Pulmonary artery endothelial cell (primary cell): ENCODE measurements at places on chromosomes 7 and 10.

DNA sequence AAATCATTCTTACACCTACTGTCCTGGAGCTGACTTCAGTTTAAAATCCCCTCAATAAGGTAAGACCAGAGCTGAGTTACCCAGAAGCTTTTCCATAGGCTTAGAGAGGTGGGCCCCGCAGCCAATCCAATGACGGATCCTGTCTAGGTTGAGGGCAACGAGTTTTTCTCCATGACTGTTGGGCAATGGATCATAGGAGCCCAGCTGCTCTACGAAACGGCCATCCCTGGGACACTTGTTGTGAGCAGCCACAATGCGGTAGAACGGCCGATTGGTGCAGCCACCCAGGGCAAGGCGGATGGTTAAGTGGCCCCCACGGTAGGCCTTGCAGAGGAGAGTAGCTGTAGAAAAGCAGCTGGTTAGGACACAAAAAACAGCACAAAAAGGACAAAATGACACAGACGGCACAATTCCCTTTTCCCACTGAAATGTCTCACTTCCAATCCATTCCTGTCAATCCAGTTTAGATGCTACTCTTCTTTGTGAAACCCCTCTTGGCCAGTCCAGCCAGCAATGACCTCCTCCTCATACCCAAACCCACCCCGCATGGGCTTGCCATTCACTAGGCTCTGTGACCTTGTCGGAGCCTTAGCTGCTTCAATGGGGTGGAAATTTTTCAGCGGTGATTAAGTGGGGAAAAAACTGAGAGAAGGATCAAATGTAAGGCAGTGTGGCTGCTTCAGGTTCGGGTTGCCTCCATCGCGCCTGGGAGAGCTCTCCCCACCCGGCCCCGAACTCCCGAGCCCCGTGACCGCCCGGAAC, 580 bp downstream of the MRPS16 start:
- DNase-seq, result no peak

DNA sequence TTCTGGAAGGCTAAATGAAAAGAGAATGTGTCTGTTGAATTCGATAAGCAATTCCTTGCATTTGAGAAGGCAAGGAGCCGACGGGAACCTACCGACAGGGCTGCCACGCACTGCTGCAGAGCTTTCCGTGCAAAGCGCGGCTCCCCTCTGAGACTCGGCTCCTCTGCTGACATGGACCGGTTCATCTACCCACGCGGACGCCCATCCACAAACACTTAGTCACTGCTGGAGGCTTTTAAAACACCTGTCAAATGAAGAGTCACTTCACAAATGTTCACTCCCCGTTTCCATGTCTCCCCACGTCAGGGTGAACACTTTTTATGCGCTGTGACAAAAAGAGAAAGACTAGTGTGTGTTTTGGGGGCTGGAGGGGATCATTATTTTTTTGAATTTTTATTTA, 32.0 kb downstream of the AMZ1 start:
- no peak for DNase-seq

GRCh38 chr7:90828601-90829000, 232.5 kb downstream of the CDK14 start:
- DNase-seq, result no peak

DNA sequence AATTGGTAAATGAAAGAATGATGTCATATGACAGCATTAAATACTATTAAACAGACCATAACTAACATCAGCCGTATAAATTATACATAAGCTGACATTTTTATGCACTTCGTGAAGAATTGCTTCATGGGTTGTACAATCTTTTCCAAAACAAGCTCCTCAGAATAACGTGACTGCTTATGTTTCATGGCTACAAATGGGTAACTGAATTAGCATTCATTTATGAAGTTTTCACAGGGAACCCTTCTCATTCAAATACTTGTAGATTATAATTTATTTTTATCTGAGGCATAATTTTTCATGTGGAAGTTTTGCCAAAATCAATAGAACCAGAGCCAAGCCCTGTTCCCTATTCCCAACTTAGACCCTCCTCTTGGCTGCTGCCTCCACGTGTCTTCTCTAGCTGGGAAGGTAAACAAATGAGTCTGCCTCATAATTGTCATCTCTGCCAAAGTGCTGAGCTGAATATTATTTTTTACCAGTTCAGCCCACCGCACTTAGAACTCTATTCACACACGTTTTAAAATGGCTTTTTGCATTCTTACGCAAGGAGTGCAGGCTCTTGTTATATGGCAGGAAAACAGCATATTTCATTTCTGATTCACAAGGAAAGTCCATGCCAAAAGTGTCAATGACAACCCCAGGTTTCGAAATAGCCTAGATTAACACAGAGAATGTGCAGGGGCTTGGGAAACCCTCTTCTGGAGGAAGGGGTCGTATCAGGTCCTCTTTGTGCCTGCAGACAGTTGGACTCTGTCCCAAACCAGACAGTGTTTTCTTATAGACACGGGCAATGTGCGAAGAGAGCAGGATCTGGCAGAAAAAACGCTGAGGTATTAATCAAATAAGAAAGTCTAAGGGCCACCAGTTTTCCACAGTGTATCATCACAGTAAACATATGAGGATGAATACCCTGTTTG, 370.7 kb upstream of the MGMT start:
- no peak for DNase-seq

GRCh38 chr7:41012041-41012440, 690.8 kb downstream of the INHBA start:
- no peak for DNase-seq

DNA sequence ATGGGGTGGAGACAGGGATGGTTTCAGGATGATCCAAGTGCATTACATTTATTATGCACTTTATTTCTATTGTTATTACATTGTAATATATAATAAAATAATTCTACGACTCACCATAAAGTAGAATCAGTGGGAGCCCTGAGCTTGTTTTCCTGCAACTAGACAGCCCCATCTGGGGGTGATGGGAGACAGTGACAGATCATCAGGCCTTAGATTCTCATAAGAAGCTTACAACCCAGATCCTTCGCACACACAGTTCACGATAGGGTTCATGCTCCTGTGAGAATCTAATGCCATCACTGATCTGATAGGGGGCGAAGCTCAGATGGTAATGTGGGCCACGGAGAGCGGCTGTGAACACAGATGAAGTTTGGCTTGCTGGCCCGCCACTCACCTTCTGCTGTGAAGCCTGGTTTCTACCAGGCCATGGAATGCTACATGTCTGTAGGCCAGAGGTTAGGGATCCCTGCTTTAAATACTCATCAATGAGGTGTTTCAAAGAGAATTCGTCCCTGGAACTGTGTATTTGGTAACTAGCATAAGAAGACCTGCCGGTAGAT, 21.2 kb upstream of the PRKCQ start:
- DNase-seq, result no peak

- no peak for DNase-seq
Measured at GRCh38 chr10:5817322-5818047, 4.3 kb upstream of the GDI2 start.

GRCh38 chr10:124354411-124355382, 64.0 kb downstream of the OAT start:
- no peak for DNase-seq

DNA sequence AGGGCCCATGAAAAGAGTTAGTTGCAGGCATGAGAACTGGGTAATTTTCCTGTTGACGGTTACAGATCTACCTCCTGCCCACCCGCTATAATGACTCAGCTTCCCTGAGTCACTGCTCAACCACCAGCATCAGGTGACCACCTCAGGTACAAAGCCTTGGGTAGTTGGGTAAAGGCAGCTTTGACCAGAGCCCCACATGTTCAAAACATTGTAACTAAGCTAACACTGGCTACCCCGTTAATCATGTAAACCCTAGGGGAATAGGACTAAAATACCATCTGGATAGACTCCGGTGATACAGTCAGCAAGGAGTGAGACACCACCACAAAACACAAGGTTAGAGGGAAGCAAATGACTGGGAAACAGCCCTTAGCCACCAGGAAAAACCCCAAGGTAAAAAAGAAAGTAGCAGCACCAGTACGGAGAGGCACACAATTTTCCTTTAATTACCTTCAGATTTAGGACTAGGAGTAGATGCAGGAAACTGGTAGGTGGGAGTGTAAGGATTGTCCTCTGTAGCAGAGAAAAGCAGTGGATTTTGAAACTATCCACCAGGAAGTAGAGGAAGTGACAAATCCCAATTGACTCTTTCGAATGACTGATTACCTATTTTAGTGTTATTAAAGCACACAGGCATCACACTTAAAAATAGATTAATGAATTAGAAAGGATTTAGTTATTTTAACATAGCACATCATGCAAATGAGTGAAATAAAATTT, 103.5 kb upstream of the PDLIM1 start:
- DNase-seq, result no peak

GRCh38 chr10:77226853-77227565, 410.6 kb downstream of the KCNMA1 start:
- DNase-seq, result no peak

GRCh38 chr10:93656155-93656554, 43.8 kb downstream of the PDE6C start:
- DNase-seq, result no peak

DNA sequence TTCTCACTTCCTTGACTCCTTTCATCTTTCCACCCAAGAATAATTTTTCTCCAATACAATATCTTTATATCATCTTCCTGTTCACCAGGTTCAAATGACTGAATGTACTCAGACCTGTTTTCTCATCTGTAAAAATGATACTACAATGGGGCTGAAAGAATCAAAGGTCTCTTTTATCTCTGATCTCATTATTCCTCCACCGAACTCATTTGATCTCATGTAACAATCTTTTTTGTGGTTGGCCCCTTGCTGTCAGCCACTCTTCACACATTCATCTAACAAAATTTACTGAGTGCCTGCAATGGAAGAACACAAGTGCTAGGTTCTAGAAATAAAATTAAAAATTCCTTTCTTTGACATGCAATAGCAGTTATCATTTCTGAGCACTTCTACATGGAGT, 65.0 kb downstream of the GRM8 start:
- no peak for DNase-seq

DNA sequence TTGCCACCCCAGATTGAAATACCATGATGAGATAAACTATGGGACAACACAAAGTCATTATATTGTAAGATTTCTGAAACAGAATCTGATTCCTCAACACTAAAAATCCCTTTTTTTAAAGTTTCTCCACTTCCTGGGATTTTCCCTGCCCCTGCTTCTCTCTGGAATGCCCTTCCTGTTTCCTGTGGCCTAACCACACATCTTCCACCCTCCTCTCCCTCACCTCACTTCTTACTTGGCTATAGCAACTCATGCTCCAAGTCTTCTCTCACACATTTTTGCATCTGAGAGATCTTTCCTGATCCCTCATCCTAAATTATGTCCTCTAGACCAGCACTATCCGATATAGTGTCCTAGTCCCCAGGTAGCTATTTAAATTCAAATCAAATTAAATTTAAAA, 4.1 kb upstream of the RELN start:
- no peak for DNase-seq

DNA sequence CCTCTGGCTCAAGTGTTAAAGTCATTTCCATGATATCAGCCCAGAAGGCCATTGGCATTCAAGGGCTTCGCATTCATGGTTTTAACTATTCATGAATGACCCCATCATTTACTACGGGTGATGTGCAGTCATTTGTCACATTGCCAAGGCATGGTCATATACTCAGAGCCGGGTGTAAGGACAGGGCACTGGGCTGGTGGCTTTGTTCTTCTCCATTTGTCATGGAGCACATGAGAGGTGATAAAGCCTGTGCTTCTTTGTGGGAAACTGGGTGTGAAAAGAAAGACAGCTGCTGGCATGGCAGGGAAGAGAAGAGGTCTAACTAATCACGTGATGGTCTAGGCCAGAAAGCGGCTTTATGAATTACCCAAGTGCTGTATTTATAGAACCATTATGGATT, 132.2 kb upstream of the PLXNA4 start:
- DNase-seq, result no peak

- DNase-seq, result no peak
Measured at GRCh38 chr10:72277996-72278667, 4.4 kb downstream of the DDIT4 start.

DNA sequence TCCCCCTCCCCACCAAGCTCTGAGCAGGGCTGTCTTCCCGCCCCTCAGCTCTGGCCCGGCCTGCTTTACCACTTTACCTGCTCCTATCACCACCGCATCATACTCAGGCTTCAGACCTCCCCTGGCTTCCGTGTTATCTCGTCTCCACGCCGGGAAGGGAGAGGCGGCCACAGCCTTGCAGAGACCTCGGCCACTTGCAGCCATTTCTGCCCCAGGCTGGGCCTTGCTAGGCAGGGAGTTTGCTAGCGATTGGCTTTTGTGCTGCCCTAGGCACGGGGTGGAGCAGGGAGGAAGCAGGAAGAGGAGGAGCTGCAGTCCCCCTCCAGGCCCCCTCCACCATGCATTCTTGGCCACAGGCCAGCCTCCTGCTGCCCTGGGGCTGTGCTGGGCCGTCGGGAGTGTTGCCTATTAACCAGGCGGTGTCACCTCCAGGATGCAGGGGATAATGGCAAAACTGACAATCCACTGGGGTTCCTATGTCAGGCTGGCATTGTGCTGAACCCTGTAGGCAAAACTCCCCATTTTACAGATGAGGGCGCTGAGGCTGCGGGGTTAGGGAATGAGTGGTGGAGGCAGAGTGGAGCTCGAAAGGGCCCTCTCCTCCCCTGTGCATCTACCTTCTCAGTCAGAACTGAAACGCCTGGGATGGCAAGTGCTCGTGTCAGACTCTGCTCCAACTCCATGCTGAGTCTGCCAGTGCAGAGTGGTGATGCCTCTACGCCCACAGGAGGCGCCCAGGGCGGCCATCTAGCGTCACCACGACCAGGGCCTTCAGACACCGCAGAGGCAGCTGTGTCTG, at the start of gene PYROXD2:
PYROXD2 (minus strand) TSS at position 251 of the 799 bp plus-strand sequence; CDS start at position 204, 47 bp downstream.
- DNase-seq, result peak; percentile 77

DNA sequence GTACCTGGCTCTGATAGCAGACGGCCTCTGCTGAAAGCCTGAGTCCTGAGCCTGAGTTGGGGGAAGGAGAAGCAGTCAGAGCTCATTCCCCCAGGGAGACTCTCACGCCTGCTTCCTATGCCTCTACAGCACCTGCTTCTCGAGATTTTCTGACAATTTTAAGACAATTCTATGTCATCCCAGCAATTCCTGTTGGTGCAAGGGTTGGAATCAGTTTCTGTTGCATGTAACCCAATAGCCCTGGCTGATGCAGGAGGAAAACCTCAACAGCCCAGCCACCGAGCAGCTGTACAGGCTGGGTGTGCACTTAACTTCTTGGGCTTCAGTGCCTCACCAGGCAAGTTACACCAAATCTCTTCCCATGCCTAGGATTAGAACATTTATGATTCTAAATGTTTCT, 134.7 kb downstream of the GLI3 start:
- no peak for DNase-seq

GRCh38 chr7:76282344-76283253, 19.9 kb upstream of the HSPB1 start:
- DNase-seq, result no peak

- DNase-seq, result no peak
Measured at GRCh38 chr7:103810112-103810744, 179.2 kb downstream of the RELN start.

DNA sequence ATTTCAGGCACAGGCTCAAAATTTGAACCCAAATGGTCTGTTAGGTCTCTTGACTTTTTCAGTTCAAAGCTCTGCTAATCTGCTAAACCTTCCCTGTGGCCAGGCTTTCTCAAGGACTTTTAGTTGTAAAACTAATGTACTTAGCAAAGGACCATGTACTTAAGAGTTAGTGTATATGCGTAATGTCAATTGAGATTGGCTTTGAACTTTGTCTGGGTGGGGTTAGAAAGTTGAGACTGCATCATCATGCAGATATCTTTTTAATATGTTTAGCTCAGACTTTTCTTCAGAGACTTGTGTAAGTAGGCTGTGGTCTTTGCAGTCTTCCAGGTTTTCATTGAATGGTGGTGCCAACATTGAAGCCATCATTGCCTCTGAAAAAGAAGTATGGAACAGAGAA, 33.7 kb downstream of the CYP51A1 start:
- no peak for DNase-seq

- no peak for DNase-seq
Measured at GRCh38 chr10:118543714-118544400, 51.6 kb downstream of the PRLHR start.
